ENCODE measurements at places on chromosomes 11 and 22.

DNA sequence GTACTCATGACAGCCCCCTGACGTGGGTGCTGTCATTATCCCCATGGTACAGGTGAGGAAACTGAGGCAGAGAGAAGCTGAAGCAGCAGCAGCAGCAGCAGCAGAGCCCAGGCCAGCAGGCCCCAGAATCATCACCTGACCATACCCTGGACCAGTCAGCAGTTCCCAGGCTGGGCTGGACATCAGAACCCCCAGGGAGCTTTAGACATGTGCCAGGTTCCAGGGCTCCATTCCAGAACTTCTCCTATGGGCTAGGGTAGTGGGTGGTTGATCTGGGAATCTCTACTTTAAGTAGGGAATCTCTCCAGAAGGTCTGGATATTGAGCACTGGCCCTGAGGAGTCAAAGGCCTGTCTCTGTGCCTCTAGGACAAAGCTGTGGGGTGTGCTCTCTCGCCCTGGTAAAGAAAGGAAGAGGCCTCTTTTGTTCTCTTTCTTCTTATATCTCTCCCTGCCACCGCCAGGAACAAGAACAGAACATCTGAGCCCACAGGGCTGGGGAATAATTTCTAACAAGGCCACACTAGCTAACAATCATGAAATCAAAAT lies 26.6 kb downstream of the MAFF start:
- peak; percentile 29 for DNase-seq

DNA sequence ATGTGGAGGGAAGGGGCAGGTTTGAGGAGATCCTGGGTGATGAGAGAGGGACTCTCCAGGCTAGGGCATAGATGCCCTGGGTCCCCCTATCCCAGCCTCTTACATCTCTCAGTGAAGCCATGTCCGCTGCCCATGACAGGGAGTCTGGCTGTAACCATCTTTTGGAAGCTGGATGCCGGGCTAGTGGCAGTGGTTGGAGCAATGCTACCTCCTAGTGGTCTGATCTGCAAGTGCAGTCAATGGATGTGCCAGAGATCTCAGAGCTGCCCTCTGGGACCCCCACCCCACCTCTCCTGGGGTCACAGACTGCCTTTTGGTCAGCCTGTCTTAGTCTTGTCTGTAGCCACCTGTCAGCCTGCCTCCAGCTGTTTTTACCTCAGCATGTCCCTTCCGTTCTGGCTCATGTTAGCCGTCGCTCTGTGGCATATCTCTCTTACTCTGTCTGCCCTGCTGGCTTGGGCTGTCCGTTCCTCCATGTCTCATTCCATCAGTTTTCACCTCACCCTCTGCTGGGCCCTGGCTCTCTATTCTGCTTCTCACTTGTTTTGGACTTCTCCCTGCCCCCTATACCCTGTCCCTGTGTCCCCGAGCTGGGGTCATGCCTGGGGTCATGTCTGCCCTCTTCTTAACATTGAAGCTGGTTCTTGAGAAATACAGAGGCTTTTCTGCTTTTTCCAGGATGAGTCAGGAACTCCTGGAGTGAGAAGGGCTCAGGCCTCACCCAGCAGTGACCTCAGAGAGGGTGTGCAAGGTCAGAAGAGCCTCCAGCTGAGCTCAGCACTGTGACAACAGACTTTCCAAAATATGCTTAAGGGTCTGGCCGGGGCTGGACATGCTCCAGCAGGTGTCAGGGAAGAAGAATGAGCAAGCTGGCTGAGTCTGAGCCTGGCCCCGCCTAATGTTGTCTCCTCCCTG lies 52.0 kb upstream of the THY1 start:
- peak; percentile 76 for DNase-seq

DNA sequence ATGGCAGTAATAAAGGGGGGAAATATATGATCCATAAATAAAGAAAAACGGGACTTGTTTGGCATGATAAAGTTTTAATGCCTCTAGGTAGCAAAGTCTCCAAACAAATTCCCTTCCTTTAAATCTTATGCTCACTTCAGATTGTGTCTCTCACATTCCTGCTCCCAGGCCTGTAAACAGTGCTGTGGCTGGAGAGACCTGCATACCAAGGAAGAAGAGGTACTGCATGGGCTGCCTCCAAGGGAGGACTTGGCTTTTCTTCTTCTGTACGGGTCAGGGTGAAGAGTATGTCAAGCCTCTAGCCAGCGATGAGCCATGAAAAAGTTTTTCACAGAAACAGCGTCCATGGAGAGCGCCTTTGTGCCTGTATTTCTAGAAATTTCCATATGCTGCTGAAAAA lies 161.8 kb downstream of the KIRREL3 start:
- no peak for DNase-seq

DNA sequence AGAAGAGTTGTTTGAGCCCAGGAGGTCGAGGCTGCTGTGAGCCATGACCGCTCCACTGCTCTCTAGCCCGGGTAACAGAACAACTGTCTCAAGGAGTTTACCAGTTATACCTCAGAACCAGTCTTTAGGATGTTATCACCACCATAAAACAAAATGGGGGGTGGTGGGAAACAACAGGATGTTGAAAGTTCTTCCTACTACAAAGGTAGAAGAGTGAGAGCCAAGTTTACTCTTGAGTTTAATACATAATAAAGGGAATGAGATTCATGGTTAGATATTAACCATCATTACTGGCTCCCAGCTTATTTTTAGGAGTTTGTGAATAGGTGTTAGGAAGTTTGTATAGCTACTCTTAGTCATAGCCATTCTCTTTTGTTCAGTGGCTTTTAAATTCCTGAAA lies 78.8 kb upstream of the HORMAD2 start:
- DNase-seq: no peak

- DNase-seq: peak; percentile 67
These were observed 121.2 kb downstream of the PDE3B start for GRCh38 chr11:14764579-14765527.

DNA sequence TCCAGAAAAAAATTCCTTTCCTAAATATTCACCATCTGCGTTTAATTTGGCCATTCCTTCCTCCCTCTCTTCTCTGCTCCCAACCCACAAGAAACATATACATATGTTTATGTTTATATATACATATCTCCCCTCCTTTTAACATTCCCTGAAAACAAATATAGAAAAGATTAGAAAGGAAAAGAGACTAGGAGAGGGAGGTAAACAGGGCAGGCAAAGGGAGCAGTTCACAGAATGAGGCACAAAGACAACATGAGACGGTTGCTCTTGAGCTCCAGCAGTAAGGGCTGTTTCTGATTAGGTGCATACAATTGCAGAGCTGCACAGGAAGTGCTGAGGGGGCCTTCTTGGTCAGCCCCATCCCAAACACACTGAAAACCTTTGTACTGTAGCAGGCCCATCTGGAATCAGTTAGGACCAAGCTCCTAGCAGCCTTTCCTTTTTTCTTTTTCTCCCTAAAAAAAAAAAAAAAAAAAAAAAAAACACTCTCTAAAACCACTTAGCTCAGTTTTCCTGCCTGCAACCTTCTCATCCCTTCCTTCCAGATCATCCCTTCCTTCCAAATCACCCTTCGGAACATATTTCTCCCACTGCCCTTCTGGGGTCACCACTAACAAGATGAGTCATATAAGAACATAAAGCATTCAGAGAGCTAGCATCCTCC lies 57.0 kb downstream of the RBFOX2 start:
- peak; percentile 56 for DNase-seq

DNA sequence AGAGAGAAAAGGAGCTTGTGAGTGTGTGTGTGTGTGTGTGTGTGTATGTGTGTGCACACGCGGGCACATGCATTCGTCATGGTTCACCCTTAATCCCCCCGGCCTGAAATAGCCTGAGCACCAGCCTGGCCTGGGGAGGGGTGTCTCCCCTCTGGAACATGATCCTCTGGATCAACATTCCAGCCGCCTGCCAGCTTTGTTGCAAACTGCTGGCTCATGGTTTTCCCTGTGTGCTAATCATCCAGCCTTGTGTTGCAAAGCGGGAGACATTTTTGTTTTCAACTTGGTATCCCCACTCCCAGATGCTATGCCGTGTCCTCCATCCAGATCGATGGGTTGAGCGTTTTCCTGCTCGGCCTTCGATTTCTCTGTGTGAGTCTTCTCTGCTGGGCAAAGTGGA lies 94.3 kb downstream of the FEZ1 start:
- DNase-seq: no peak

DNA sequence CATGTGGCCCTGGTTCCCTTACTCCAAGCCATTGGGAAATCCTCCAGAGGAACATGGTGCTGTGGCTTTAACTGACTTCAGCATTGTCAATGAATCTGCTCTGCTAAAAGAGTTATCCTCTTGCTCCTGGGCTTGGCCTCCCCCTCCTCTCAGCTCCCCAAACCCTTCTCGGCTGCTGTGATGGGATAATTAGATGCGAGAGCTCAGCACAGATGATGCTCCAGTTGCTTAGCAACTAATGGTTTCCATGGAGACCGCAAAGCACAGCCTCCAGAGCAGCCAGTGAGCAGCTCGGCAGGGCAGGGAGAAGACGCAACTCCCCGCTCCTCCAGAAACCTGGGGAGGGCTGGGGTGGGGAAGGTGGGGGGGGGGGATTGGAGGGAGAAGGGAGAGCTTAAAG lies 2.8 kb upstream of the UPK2 start:
- peak; percentile 9 for DNase-seq

DNA sequence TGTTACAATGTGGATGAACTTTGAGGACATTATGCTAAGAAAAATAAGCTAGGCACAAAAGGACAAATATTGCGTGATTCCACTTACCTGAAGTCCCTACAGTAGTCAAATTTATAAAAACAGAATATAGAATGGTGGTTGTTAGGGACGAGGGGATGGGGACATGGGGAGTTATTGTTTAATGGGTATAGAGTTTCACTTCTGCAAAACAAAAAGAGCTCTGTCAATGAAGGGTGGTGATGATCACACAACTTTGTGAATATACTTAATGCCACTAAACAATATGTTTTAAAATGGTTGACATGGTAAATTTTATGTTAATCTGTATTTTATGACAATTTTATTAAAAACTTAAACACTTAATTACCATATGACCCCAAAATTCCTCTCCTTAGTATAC lies 26.1 kb downstream of the INTS4 start:
- DNase-seq: no peak

GRCh38 chr22:25661073-25661472 lies 80.9 kb upstream of the MYO18B start:
- DNase-seq: no peak

DNA sequence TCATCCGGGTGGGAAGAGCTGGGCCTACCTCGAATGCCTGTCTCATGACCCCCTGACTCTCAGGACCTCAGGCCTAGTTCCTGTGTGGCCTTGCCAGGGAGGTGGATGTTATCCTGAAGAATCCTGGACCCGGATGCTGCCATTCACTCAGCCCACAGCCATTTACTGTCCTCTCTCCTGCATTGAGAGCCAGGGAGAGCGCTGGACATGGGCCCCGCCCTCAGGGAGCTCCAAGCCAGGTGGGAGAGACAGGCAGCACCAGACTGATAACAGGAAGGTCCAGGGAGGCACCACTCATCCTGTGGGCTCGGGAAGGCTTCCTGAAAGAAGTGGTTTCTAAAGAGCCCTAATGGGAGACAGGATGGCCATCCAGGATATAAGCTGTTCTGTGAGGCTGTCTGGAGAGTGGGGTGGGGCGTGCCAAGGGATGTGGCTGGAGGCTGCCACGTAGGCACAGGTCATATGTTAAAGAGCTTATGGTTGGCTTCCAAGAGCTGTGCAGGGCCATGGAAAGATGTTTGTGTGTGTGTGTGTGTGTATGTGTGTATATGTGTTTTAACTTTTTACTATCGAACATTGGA lies 8.6 kb downstream of the SERPINH1 start:
- DNase-seq: no peak

- peak; percentile 61 for DNase-seq
These were observed 1.3 kb downstream of the ARHGEF12 start for GRCh38 chr11:120337355-120338106.

DNA sequence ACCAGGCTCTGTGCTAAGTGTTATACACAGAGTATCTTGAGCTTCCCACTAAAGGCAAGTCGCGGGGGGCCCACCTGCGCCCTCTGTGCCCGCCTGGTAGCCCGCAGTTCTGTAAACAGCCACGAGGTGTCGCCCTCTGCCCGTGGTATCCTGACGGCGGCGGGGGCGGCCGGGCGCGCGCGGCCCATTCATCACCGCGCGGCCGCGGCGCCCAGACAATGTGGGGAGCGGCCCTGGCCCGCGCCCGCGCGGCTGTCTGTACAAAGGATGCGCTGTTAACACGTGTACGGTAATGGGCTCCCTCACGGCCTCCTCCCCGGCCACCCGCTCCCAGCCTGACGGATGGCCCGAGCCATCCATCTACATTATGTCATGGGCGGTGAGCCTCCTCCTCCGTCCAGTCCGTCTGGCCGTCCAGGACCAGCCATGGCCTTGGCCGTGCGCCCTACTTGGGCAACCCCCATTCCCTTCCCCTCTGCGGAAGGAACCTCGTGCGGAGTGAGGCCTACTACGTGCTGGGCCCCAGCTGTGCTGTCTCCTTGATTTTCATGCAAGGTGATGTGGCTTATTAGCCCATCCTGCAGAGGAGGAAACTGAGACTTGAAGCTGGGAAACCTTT lies 99.4 kb downstream of the MIAT start:
- peak; percentile 55 for DNase-seq

GRCh38 chr11:48064306-48064705 lies 83.9 kb downstream of the PTPRJ start:
- DNase-seq: no peak

GRCh38 chr22:24542641-24543040 lies 12.3 kb downstream of the GUCD1 start:
- no peak for DNase-seq

GRCh38 chr11:77560605-77561004 lies 29.1 kb upstream of the AQP11 start:
- DNase-seq: no peak

DNA sequence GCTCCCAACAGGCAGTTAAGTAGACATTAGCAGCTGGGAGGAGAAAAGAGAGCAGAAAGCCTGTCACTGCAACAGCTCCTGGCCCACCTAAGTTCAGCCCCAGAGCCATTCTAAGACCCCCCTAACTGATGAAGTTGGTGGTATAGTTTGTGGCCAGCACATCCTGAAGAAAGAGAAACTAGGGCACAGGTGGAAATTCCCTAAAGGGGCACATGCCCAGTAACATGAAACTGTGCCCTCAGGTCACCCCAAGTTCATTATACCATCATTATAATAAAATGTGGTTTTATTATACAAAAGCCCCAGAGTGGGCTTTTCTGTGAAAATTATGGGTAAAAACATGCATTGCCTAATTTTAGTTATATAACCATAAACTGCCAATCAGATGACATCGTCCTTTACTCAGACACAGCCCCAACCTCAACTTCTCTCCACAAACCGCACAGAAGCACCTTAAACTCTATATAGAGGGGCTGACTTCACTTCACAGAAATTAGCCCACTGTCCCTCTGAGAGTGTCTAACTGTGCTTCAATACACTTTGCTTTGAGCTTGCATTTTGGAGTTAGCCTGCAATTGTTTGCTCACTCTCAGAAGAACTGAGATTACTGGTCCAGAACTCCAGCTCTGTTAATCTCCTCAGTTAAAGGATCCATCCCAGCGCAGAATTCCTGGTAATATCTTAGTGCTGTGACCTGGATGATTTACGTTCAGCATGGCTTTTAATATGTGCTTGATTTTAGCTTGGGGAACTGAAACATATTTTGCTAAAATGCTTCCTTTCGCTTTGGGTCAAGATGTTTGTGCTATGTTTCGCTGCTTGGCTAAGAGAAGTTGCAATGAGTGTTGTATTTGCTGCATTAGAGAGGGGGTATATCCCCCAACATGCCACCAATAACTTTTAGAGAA lies 1.8 kb upstream of the APOL3 start:
- no peak for DNase-seq

- peak; percentile 92 for DNase-seq
These were observed 96.2 kb downstream of the RASSF10 start for GRCh38 chr11:13105237-13105844.

Measured in lung microvascular endothelial cell (primary cell).